ENCODE measurements at places on chromosomes 6 and 20.

DNA sequence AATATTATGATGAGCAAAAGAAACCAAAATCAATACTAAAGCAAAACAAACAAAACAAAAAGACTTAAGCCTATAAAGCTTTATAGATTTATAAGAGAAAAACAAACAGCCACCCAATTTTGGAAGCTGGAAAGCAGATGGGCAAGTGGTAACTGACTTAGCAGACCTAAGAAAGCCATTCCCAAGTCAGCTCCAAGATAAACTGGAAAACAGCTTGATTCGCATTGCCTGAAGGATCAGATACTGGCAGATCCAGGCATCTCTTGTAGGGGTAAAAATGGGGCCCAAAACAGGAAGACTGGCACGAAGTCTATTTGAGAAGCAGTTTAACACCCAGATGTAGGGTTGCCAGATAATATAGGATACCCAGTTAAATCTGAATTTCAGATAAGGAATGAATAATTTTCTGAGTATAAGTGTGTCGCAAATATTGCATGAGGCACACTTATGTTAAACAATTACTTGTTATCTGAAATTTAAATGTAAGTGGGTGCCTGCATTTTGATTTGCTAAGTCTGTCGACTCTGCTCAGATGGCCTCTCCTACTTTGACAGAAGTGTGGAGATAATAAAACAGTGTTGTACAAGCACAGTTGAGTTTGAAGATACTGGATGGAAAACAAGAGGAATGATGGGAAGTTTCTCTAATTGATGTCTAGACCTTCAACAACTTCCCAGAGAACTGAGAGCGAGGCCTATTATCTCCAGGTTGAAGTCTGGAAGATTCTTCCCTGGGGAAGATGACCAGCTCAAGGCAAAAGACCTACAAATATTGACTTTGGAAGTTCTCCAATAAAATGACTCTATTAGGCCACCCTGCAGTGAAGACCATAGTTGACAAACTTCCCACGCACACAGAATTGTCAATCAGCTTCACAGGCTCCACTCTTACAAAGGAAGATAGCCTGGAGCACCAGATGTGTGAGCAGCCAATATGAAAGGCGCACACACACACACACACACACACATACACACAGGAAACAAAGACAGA is 113.4 kb downstream of the FAM50B start:
- DNase-seq = no peak

GRCh38 chr6:97882755-97883154 is 599.7 kb upstream of the MMS22L start:
- no peak for DNase-seq

DNA sequence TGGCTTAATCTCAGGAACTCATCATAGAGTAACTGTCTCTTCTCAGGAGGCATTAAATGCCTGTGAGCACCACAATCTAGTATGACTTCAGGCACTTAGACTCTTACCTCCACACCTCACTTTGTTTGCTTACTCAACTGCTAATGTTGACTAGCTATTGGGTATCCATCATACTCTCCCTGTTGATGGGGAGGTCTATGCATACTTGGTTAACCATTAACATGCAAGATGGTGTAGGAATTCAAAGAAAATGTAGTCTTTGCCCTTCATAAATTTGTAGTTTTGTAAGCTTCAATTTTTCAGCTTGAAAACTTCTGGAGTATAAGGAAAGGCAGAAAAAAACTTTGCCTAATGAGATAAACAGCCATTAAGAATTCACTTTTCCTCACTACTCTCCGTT is 501.0 kb upstream of the MARCKS start:
- no peak for DNase-seq

GRCh38 chr6:1043458-1043836 is 268.5 kb upstream of the FOXQ1 start:
- no peak for DNase-seq

- DNase-seq = peak; percentile 40
Observed at GRCh38 chr6:18263418-18264218, 712 bp downstream of the DEK start.

- DNase-seq = no peak
Observed at GRCh38 chr20:57787990-57788781, 78.4 kb upstream of the PMEPA1 start.

DNA sequence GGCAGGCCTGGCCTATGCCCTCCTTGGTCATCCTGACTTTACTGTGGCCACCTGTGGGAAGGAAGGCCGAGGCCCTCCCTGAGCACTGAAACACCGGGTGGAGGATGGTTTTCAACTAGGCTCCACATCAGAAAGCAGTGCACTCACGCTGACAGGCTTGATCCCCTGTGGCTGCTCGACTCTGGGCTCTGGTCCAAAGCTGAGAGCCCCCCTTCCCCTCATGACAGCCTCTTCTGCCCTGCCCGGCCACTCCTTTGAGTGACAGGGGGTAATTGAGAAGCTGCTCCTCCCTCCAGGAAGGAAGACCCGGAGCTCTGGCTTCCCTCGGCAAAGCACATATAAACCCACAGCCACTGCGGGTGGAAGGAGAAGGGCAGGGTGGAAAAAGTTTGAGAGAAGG is 43.6 kb downstream of the MUC22 start:
- no peak for DNase-seq

DNA sequence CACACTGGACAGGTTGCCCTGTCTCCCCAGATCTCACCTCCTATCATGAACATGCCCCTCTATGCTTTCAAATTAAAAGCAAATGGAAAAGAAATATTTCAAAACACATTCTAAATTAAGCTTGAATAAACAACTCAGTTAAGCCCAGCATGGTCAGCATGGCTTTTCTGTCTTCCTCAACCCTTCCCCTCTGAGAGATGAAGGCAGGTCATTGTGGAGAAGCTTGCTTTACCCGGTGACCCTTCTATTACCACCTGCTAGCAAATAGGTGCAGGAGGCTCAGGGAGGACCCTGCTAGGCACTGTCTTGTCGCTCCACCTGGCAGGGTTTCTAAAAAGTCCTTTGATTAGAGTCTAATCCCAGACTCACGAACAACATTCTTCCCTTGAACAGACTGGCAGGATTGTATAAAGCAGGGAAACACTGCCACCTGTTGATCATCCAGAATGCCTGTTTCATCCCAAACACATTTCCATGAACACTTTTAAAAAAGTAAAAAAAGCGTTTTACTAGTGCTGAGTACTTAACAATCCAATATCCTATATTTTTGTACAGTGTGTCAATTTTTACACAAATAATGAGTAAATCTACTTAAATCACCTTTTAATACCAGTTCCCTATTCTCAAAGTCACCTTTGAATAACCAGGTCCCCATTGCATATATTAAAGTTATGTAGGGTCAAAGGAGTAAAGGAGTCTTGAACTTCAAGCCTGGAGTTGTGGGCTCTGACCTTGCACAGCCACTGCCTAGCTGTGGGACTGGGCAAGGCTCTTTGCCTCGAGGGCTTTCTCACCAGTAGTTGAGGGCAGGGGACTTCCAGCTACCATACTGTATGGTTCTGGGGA is 75.5 kb downstream of the GPR6 start:
- peak; percentile 33 for DNase-seq

DNA sequence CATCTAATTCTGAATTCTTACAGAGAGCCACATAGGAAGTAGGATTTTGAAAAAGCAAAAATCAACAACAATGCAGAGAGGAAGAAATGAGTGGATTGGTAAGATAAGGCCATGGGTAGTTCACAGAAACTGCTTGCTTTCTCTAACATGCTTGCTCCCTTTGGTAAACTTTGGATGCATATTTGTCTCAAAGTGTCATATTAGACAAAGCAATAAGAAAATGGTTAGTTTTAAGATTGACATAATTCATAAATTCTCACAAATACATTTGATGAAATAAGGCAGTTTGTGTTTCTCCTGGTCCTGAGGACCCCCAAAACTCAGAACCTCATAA is 31.7 kb downstream of the UTRN start:
- DNase-seq = no peak

DNA sequence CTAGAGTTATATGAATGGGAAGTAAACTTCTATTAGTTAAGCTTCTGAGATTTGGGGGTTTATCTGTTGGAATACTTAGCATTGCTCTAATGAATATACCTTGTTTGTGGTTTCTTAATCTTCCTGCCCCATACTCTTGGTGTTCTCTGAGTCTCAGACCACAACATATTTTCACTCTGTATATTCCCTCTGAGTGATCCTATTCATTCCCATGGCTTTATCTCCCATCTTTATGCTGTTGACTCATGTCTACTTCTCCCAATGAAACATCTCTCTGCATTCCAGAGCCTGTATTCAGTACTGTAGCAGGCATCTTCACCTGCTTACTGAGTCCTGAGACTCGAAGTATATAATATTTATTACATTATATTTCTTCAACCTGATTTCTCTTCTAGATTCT is 283.7 kb upstream of the MAP3K7 start:
- DNase-seq = no peak

- DNase-seq = no peak
Observed at GRCh38 chr6:145212813-145213212, 522.5 kb downstream of the EPM2A start.

DNA sequence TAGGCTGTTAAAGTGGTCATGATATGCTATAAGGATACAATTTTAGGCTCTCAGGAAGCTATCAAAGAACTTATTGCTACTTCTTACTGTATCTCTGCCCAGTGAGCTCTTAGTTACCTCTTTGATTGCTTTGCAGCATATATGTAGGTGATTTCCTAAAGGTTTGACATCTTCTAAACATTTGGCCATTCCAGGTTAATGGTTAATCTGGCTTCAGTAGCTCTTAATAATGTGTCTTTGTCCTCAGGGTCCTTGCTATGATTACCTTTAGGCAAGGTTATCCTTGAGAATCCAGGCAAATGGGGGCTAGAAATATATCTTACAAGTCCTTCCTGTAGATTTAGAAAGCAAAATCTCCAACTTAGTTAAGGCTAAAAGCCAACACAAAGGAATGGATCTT is 575.4 kb downstream of the TFAP2B start:
- no peak for DNase-seq

DNA sequence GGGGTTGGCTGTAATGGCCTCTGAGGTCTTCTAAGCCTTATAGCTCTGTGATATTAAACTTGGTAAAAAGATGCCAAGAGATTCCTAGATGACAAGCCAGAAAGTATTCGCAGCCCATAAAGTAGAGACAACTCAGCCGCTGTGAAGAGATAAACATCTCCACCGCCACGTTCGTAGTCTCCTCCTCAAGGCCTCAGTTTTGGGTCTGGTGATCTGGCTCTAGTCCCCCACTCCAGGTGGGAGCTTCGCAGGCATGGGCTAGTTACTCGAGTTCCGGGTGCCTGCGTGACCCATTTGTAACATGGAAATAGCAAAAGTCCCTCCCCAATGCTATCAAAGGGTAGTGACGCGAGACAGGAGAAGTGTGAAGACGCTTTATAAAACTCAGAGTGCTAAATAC is 28.3 kb upstream of the AFDN start:
- DNase-seq = no peak

- DNase-seq = no peak
Observed at GRCh38 chr6:25337431-25337830, 58.3 kb downstream of the CARMIL1 start.

GRCh38 chr6:110352563-110353262 is 5.4 kb downstream of the METTL24 start:
- DNase-seq = no peak

DNA sequence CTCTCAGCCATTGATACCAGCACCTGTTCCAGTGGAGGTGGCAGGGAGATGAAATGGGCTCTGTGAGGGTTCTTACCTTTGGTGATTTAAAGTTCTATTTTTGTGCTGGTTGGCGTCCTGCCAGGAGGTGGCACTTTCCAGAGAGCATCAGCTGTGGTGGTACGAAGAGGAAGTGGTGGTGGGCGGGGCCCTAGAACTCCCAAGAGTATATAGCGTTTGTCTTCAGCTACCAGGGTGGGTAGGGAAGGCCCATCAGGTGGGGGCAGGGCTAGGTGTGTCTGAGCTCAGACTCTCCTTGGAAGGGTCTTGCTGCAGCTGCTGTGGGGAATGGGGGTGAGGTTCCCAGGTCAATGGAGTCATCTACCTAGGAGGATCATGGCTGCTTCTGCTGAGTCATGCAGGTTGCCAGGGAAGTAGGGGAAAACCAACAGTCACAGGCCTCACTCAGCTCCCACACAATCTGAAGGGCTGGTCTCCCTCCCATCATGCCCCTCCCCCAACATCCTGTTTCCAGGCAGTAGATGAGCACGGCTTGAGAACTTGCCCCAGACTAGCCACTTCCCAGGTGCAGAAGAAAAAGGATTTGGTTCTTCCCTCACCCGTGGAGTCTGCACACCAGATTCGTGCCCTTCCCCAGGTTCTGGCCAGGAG is 46.6 kb downstream of the MOXD1 start:
- DNase-seq = peak; percentile 8

GRCh38 chr6:31961616-31962015 is 2.6 kb downstream of the SKIC2 start:
- no peak for DNase-seq

DNA sequence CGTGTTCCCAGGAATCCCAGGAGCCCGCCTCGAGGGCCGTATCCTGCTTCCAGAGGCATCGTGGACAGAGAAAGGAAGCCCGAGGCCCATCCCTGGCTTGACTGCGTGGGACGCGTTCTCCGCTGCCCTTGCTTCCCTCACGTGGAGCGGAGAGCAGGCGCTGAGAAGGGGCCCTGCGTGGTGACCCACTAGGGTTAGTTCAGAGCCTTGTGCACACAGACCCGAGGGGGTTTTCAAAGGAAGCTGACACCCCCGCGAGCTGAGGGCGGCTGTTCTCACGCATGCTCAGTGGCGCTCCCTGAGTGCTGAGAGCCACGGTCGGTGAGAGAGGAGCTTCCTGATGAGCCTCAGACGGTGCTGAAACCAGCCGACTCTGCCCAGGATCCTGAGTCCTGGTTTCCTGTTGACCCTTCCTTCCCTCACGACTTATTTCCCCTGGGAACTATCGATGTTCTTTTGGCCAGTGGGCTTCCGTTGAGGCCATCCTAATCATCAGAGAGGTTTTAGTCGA is 28.9 kb upstream of the CCR6 start:
- peak; percentile 11 for DNase-seq

DNA sequence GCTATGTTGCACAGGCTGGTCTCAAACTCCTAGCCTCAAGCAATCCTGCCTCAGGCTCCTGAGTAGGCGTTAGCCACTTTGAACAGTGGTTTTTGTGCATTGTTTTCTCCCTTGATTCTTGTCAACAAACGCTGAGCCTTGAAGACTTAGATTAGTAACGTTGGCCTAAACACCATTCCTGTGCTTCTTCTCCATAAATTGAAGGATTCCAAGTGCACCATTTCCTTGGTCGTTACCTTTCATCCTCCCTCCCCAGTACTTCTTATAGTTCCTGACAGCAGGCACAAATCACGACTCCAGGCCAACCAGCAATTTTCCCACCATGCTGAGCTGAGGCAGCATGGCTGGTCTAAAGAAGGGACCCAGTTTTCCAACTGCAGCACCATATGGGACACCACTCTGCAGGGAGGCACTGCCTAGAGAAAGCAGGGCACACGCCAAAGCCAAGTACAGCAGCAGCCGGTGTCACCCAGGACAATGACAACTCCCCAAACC is 8.9 kb downstream of the RPS10 start:
- no peak for DNase-seq

- no peak for DNase-seq
Observed at GRCh38 chr20:46573788-46574584, 23.5 kb upstream of the OCSTAMP start.

Data from stimulated activated naive CD4-positive, alpha-beta T cell (primary cell).